ENCODE measurements at places on chromosomes 4 and X. TPM values are rescaled to one million over a fixed set of nuclear protein-coding genes. Genes with fewer than 3 reads are reported as not detected.

GRCh38 chr4:10130178-10130888 lies 13.7 kb upstream of the WDR1 start:
- DNase-seq, result no peak

PNMA6A gene
- 0.97 TPM for total RNA-seq

EXOC1L gene
- total RNA-seq, result not detected

DNA sequence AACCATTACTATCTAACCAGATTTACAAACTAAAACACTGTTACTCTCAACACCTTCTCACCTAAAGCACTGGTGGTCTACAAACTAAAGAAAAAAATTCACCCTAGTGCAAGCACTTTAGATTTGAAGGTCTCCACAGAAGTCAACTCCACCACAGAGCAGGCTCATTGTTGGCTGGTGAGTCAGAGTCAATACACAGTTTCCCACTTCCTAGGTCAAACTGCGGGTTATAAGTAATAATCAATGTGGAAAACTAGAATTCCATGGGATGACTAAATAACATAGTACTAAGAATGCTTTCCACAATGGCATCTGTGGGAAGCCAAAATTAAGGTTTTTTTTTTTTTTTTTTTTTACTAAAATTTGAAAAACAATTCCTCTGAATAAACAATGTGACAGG lies 191.8 kb downstream of the PDGFC start:
- no peak for DNase-seq

TMPRSS11B gene
- total RNA-seq, result not detected

DNA sequence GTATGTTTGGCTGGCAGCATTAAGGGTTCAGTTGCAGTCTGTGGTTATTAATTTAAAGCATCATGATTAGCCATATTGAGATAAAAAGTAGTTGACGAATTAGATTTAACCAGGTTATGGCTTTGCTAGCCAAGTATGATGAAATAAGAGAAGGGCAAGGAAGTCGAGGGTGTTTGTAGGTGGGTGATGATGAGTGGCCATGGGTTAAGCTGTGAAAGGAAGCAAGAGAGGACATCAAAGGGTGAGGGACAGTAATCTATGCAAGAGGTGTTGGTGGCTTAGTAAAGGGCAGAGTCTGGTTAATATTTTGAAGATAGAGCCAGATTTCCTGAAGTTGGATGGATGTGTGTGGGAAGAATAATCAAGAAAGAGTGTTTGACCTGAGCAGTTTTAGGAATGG lies 44.5 kb downstream of the STIM2 start:
- no peak for DNase-seq

XKRX gene
- total RNA-seq, result not detected

GRCh38 chr4:37802068-37802666 lies 24.3 kb upstream of the PGM2 start:
- no peak for DNase-seq

DNA sequence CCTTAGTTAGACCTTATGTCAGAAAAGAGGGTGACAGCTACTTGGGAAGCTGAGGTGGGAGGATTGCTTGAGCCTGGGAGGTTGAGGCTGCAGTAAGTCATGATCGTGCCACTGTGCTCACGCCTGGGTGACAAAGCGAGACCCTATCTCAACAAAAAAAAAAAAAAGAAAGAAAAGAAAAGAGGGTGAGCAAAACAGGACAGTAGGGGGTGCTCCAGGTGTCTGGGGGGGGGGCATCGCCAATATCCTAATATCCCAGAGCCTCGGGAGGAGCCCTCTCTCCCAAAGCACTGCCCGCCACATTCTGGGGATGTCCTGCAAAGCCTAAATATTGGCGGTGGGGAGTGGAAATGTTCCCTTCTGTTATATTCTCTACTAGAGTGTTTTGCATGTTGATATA lies 120.9 kb upstream of the TBL1X start:
- DNase-seq, result no peak

ARMCX5 gene
- 12.3 TPM for total RNA-seq

GABRQ gene
- total RNA-seq, result not detected

GRCh38 chrX:40908026-40908425 lies 172.7 kb upstream of the MED14 start:
- DNase-seq, result no peak

DNA sequence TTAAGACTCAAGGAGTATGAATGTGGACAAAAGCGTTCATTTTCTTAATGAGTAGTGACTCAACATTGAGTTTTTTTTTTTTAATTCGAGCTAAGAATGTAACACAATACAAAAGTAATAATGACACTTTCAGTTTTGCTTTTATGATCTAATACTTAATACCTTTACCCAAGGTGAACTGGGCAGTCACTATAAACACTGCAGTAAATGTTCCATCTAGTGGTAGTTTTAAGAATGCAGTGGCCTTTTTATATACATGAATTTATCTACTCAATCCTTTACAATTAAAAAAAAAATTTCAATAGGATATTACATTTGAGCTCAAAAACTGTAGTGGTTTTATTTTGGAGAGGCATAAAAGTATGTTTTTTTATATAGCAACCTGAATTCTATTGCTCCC lies 33.9 kb downstream of the PDK3 start:
- no peak for DNase-seq

DNA sequence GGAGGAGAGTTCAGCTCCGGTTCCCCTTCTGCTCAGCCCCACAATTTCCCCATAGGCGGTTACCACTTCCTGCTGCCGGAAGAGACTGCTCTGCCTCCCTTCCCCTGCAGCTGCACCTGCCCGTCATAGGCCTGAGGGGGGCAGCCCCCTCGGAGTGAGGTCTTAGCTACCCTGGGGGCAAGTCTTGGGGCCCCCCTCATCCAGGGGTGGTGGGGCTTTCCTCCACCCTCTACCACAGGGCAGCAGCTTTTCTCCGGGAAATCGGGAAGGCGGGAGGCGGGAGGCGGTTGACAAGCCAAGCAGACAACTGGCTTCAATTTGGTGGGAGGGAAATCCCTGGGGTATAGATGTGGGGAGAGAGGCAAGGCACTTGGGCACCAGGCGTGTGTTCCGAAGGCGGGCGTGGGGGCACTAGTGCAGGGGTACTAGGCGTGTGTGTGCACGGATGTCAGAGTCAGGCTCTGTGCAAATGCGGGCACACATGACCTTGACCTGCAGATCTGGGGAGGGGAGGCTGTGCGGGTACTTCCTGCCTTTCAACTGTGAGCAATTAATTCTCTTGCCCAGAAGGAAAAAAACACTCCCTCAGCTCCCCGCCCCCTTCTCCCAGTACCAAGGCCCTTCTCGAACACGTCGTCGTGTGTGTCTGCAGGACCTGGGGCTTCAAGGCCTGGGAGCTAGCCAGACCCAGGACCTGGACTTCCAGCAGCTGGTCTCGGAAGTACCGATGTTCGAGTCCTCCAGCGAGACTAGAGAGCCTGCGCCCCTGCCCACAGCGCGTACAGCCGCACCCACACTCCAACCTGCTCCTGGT lies 1.0 kb upstream of the ARHGAP4 start:
- no peak for DNase-seq

DNA sequence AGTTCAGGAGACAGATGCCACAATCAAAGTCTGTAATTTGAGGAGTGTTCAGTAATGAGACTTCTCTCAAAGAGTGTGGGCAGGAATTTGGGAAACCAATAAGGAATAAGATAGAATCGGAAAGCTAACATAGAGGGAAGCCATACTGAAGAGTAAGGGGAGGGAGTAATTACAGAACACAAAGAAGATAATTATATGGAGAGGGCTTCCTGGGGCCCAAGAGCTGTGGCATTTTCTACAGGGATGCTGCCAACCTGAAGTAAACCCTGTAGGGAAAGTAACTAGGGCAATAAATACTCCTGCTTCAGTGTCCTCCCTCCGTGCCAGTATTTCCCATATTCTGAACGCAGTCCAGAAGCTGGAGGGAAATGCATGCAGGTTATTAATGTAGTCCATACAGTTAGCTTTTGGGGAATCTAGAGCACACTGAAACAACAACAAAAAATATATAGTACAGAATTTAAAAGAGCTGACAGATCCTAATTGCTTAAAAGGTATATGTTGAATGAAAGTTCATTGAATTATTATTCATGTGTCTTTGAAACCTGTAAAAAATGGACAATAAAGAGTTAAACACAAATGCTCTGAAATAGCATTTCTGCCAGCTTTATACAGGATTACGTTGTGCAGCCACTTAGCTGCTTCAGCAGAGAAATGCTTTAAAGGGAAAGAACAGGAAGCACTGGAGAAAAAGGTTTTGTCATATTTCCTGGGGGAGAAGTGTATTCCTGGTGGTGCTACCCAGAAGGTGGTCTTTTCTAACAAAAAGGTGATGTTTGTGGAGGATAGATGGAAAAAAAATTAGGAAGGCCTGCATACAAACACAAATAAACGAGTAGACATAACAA lies 48.0 kb downstream of the CXXC4 start:
- no peak for DNase-seq

PRICKLE3 gene
- 8.2 TPM for total RNA-seq

DNA sequence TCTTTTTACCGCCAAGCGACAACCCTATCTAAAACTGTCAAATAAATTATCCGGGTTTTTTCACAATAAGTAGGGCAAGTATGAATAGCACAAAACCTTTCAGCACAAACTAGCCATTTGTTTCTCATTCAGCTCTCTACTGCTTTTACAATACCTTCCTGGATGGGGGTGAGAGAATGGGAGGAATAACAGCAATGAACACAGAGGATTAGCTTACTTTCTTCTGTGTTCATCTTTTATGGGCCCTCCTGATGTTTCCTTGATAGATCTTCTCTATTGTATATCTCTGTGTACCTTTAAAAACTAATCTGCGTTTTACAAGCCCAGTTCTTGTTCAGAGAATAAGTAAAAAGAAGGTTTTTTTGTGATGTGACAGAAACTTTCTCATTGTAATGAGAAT lies 55.3 kb upstream of the APELA start:
- no peak for DNase-seq

GRCh38 chr4:177005674-177006230 lies 213.0 kb upstream of the VEGFC start:
- no peak for DNase-seq

DRD5 gene
- total RNA-seq, result not detected

GRCh38 chrX:135984791-135985156 lies 461 bp upstream of the SLC9A6 start:
- DNase-seq, result no peak

- no peak for DNase-seq
Measured at GRCh38 chr4:101222156-101222845, 125.0 kb downstream of the PPP3CA start.
